ENCODE measurements at places on chromosomes 16 and 17. TPM values are rescaled to one million over a fixed set of nuclear protein-coding genes. Genes with fewer than 3 reads are reported as not detected.

- no peak overlapping the region for H3K27ac ChIP-seq
- no peaks in the 10 kb centered on the region for H3K27me3 ChIP-seq
- peaks cover 21% of the 10 kb centered on the region for H3K4me1 ChIP-seq
Observed at GRCh38 chr16:12429756-12430155, 373.9 kb downstream of the CPPED1 start.

Gene LAT
- 159 TPM for total RNA-seq

DNA sequence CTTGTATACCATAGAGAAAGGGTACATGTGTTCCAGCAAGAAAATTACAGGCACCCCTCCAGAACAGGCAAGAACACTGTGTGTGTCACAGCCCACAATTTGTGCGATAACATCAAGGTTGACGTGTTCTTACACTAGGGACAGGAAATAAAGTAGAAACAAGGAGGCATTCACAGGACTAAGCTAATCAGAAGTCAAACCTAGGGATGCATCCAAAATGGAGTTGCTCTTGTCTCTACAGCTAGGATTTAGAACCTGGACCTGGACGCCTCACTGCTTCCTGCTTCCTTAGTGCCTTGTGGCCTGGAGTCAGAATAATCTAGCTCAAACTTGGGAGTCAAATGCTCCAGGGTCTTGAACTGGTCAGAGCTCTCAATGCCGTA, 41.3 kb downstream of the GINS3 start:
- no peaks in the 10 kb centered on the region for H3K27me3 ChIP-seq
- no peaks in the 10 kb centered on the region for H3K36me3 ChIP-seq
- no peak overlapping the region for H3K4me3 ChIP-seq
- DNase-seq, result no peak

DNA sequence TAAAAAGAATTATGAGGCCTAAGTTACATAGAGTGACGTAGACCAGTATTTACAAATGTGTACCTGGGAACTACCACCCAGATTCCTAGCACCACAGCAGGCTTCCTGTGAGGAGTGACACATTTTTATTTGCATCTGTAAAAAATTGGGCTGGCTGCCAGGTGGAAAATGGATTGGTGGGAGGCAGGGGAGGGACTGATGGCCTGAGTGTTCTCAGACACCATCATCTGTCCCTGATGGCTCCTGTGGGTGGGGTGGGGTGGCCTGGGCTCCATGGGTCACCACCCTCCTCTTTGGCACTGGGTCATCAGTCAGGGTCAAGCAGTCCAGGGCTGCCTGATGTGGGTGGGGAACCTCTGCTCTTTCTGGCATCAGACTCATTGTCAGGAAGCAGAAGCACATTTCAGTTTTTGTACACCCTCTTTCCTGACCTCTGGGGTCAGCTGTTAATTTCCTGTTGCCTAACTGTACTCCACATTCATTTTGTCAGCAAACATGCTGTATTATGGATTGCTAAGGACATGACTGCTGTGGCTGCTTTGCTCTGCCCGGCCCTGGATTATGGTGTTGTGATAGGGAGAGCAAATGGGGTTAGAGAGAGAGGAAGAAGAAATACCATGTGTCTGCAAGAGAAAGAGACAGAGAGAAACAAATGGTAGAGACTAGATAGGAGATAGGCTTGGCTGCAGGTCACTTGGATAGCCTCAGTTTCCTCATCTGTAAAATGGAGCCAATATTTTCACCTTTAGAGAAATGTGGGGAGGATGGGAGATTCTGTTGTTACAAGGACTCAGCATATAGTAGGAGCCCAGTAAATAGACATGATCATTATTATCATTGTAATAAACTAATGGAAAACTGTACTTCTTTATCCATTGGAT, 11.6 kb upstream of the MFAP4 start:
- no peak overlapping the region for H3K27ac ChIP-seq
- H3K4me3 ChIP-seq, result no peak overlapping the region
- H3K36me3 ChIP-seq, result no peaks in the 10 kb centered on the region
- no peaks in the 10 kb centered on the region for H3K4me1 ChIP-seq

- H3K36me3 ChIP-seq, result peaks cover 8% of the 10 kb centered on the region
- no peak for DNase-seq
- H3K4me1 ChIP-seq, result peaks cover 56% of the 10 kb centered on the region
- no peak overlapping the region for H3K4me3 ChIP-seq
- H3K27ac ChIP-seq, result no peak overlapping the region
- no peaks in the 10 kb centered on the region for H3K27me3 ChIP-seq
Observed at GRCh38 chr17:45575126-45575885, 84.8 kb upstream of the PLEKHM1 start.

DNA sequence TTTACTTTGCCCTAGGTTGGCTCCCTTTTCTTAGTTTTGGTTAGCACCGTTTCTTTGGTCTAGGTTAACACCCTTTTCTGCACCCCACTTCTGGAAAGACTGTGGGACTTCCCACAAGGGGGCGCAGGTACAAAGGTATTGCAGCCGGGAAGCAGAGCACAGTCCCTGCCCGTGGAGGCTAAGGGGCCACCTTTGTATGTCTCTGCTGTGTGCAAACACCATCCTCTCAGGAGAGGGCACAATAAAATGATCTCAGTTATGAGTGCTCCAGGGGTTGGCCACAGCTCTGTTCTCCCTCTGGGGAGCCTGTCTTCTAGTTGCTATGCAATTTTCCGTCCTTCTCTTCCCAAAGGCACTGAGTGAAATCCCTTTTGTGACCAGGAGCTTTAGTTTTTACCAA, 28.4 kb upstream of the TMC5 start:
- H3K36me3 ChIP-seq, result no peaks in the 10 kb centered on the region
- DNase-seq, result peak; percentile 30
- no peak overlapping the region for H3K4me3 ChIP-seq
- peaks cover 5% of the 10 kb centered on the region for H3K4me1 ChIP-seq

DNA sequence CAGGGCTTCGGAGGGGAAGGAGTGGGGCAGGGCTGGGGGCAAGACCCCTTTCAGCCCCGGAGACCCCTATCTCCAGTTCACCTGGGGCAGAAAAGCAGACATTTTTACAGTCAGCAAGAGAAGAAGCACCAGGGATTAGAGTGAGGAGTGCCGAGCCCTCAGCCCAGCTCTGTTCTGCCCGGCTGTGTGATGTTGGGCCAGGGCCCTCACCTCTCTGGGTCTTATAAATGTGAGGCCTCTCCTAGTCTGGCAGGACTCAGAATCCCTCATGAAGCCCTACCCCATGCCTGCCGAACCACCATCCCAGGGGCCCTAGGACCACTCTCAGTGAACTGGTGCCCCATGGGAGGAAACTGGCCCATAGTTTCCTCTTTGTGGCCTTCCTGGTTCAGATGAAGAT, 12.8 kb downstream of the CX3CL1 start:
- no peaks in the 10 kb centered on the region for H3K27me3 ChIP-seq
- H3K27ac ChIP-seq, result no peak overlapping the region
- H3K4me1 ChIP-seq, result peaks cover 15% of the 10 kb centered on the region
- no peak overlapping the region for H3K4me3 ChIP-seq
- no peak for DNase-seq

DNA sequence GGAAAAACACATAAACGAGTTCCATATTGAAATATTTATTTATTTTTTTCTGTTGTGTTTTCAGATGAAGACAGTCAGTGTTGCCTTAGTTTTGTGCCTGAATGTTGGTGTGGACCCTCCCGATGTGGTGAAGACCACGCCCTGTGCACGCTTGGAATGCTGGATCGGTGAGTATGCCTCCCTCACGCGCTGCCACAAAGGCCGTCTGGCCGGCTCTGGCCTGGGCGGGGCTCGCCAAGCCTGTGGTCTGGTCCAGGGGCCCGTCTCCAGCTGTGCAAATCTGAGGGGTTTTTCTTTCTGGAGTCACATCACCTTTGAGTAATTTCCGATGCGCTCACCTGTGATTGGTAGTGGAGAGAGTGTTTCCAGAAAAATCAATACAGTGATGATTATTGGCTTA, 81.0 kb downstream of the RPTOR start:
- H3K4me3 ChIP-seq, result no peak overlapping the region
- H3K27me3 ChIP-seq, result no peaks in the 10 kb centered on the region
- DNase-seq, result no peak

DNA sequence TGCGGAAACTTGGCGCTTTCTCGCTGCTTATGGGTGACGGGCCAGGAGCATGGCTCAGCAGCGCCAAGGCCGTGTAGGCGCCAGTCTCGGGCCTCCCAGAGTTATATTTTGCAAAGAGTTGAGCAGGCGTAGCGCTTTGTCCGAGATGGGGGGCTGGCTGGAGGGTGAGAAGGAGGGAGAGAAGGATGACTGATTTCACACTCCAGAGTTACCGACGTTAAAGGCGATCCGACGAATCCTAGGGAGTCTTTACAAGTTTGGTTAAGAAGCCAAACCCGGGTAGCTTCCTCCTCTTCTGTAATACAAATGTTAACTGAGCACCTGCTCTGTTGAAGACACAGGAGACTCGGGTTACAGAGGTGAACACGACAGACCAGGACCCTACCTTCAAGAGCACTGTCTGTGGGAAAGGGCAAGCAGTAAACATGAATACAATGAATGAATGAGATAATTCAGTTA, 782 bp downstream of the POLR2A start:
- DNase-seq, result no peak
- H3K4me1 ChIP-seq, result peaks cover 59% of the 10 kb centered on the region
- H3K27me3 ChIP-seq, result no peaks in the 10 kb centered on the region

Gene HAGHL
- 24.4 TPM for total RNA-seq

Gene DHX58
- total RNA-seq, result 23.5 TPM

- H3K36me3 ChIP-seq, result no peaks in the 10 kb centered on the region
- peaks cover 12% of the 10 kb centered on the region for H3K4me1 ChIP-seq
- H3K4me3 ChIP-seq, result peak overlapping the region; percentile 18
- DNase-seq, result no peak
- peaks cover 10% of the 10 kb centered on the region for H3K27me3 ChIP-seq
Observed at GRCh38 chr17:384622-385177, 32.1 kb upstream of the RPH3AL start.

Gene MRPS34
- total RNA-seq, result 190 TPM

DNA sequence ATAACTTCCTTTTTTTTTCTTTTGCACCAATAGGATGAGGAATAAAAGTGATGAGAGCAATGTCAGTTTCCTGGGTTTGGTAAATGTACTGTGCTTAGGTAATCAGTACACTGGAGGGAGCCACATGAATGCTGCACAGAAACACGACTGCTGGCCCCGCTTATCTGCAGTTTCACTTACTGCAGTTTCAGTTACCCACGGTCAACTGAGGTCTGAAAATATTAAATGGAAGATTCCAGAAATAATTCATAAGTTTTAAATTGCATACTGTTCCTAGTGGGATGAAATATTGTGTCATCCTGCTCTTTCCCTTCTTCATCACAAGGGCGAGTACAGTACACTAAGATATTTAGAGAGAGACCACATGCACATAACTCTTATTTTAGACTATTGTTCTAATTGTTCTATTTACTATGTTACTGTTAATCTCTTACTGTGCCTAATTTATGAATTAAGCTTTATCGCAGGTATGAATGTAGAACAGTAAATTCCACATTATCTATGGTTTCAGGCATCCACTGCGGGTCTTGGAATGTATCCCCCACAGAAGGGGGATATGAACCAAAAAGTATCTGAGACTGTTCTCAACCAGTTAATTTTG, 6.4 kb upstream of the LGALS3BP start:
- peaks cover 21% of the 10 kb centered on the region for H3K4me1 ChIP-seq
- H3K36me3 ChIP-seq, result peaks cover 5% of the 10 kb centered on the region
- no peaks in the 10 kb centered on the region for H3K27me3 ChIP-seq
- peak overlapping the region; percentile 38 for H3K4me3 ChIP-seq

DNA sequence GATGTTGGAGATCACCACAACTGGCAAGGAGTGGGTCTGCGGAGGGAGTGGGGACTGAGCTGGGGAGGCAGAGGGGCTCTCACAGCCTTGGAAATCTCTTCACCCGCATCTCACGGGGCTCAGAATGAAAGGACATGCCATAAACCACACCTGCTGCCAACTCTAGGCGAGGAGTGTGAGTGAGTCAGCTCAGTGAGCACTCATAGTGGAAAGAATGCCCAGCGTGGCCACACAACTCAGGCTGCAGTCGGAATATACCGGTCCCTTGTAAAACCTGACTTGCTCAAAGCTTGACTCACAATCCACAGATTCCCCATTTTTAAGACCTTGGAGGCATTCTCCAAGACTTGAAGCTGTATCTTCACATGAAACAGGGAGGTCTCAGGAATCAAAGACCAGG, 36.7 kb downstream of the STAT5A start:
- no peaks in the 10 kb centered on the region for H3K27me3 ChIP-seq
- no peak for DNase-seq
- peaks cover 54% of the 10 kb centered on the region for H3K36me3 ChIP-seq
- peak overlapping the region; percentile 29 for H3K27ac ChIP-seq

DNA sequence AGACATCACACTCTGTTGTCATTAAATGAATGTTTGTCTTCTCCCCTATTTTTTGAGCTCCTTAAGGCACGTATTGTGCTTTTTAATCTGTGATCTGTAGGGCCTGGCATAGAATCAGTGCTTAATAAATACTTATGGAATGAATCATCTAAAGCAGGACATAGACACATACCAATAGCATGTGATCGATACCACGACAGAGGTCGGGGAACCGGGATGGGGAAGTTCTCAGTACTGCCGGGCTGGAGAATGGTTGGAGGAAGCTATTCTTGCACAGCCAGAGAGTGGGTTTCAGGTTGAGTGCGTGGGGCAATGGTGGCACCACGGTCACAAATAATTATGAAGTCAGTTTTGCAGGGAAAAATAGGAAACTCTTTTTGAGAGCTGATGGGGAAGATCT, 26.8 kb downstream of the NLRP1 start:
- no peak overlapping the region for H3K4me3 ChIP-seq
- no peak overlapping the region for H3K27ac ChIP-seq
- H3K4me1 ChIP-seq, result peaks cover 24% of the 10 kb centered on the region
- H3K27me3 ChIP-seq, result no peaks in the 10 kb centered on the region

Gene CCL14
- not detected for total RNA-seq

Gene FOXO3B
- total RNA-seq, result 6.6 TPM

DNA sequence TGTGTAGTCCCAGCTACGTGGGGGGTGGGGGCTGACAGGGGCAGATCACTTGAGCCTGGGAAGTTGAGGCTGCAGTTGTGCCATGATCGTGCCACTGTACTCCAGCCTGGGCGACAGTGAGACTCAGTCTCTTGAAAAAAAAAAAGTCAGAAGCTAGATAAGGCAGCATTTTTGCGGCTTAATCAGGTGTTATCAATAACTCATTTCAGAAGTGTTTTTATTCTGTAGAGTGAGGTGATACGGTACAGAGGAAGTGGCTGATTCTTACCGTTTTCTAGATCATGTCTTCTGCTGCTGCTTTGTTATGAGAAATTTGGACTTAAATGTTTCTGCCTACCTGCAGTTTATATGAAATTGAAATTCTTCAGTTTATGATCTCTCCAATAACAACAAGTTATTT, 18.6 kb downstream of the ZC3H18 start:
- H3K4me3 ChIP-seq, result no peak overlapping the region
- H3K27ac ChIP-seq, result peak overlapping the region; percentile 46
- no peak for DNase-seq
- no peaks in the 10 kb centered on the region for H3K27me3 ChIP-seq
- H3K36me3 ChIP-seq, result peaks cover 14% of the 10 kb centered on the region

Gene SOX8
- total RNA-seq, result 0.58 TPM

GRCh38 chr17:66450008-66450851, 147.8 kb downstream of the PRKCA start:
- no peaks in the 10 kb centered on the region for H3K27me3 ChIP-seq
- peak overlapping the region; percentile 54 for H3K27ac ChIP-seq
- peaks cover 44% of the 10 kb centered on the region for H3K4me1 ChIP-seq
- peaks cover 37% of the 10 kb centered on the region for H3K36me3 ChIP-seq
- H3K4me3 ChIP-seq, result no peak overlapping the region
- no peak for DNase-seq

Gene PLA2G10
- not detected for total RNA-seq

- no peaks in the 10 kb centered on the region for H3K27me3 ChIP-seq
- H3K36me3 ChIP-seq, result no peaks in the 10 kb centered on the region
- H3K4me1 ChIP-seq, result peaks cover 17% of the 10 kb centered on the region
- H3K4me3 ChIP-seq, result no peak overlapping the region
- DNase-seq, result no peak
Observed at GRCh38 chr16:69405757-69406156, 18.7 kb upstream of the CYB5B start.

GRCh38 chr17:50051082-50051576, 4.8 kb upstream of the ITGA3 start:
- H3K4me1 ChIP-seq, result peaks cover 28% of the 10 kb centered on the region
- H3K36me3 ChIP-seq, result no peaks in the 10 kb centered on the region
- no peak overlapping the region for H3K4me3 ChIP-seq
- DNase-seq, result peak; percentile 74

Data from activated naive CD8-positive, alpha-beta T cell treated with anti-CD3 and anti-CD28 coated beads for 36 hours (primary cell).